ENCODE measurements at places on chromosomes 4 and X.

GRCh38 chrX:69282893-69283690, 117.8 kb upstream of the PJA1 start:
- no peak for DNase-seq

DNA sequence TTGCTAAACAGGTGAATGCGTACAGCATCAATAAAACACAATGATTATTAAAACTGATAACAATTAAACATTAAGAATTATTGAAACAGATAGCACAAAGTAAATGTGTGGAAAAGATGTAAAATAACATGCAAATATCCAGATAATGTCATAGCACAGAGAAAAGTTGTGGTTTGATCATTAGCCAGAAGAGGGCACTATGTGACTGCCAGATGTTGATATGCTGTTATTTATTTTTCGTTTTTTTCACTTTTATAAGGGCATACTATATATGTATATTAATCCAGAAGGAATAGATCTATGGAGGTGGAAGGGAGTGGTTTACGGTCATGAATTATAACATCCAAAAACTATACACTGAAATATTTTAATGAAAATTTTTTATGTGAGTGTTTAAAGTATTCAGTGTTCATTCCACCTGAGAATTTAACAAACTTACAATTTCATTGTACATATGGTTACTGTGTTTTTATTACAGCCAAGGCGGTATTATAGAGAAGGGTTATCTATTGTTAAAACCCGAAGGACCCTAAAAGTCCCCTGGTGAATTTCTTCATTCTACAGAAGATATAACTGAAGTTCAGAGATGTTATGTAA, 211.9 kb upstream of the UGT8 start:
- DNase-seq, result peak; percentile 18

GRCh38 chr4:127829014-127829413, 46.9 kb downstream of the HSPA4L start:
- DNase-seq, result no peak

GRCh38 chr4:75948822-75949444, 8.1 kb upstream of the NAAA start:
- no peak for DNase-seq

DNA sequence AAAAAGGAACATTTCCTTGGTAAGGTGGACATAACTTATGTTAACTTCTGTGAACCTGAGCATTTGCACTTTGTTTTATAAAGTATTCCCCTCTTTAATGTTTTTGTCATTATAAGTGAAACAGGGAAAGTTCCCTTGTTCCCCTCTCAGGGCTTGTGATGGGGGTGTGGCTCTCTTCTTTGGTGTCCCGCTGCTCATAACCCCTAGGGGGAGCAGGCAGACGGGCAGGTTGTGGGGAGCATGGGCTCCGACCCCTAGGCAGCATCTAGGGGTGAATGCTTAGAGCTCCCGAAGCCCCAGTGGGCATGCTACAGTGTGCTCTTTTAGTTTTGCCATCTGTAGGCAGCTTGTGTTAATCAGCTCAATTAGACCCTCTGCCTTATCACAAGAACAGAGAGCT, 200.4 kb downstream of the DACH2 start:
- no peak for DNase-seq

GRCh38 chr4:159777689-159778088, 674.8 kb downstream of the RAPGEF2 start:
- DNase-seq, result no peak
